NCI-H345 (cell line): ENCODE measurements at places on chromosomes 7 and 10.
A peak's percentile ranks its signal among the peaks of the same experiment; 100 is the strongest.

- DNase-seq = no peak
These were observed 359.1 kb upstream of the SEMA3A start for GRCh38 chr7:84553711-84554110.

DNA sequence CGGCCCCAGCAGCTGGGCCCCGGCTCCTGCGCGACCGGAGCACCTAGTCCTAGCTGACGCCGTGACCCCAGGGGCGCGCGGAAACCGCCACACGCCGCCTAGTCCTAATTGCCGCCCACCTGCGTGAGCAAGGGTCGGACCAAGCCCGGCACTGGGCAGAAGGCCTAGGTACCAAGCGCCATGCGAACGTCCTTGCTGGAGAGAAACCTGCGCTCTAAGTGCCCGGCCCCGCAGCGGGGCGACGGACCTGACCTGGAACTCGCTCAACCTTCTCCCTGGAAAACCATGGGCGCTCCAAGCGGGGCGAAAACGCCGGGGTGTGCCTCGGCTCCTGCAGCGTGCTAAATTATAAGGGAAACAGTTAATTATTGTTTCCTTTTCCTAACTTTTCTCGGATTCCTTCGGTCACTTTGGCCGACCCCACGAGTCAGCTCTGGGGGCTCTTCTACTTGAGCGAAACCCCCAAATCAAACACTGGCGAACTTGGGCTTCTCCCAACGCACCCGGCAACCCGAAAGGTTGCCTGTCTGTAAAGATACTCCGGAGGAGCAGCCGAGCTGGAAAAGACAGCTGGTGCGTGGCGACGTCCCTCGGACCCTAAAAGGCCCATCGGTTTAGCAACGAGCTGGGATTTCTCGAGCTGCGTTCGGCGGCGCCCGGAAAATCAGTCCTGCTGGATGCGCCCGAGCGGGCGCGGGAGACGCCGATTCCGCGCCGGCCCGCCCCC lies 5.3 kb upstream of the EBF3 start:
- DNase-seq = no peak

DNA sequence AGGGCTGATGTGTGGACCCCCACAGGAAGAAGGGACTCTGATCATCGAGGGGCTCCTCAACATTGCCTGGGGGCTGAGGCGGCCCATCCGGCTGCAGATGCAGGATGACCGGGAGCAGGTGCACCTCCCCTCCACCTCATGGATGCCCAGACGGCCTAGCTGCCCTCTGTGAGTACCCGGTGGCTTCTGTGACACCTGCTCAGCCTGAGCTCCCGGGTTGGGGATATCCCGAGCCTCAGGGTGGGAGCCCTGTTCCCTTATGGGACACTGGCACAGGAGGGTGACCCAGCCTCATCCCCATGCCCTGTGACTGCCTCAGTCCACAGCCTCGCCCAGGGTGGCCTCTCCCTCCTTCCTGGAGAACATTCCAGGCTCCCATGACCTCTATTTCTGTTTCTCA lies 3.9 kb upstream of the DEPP1 start:
- DNase-seq = no peak

GRCh38 chr10:28680358-28680752 lies 3.0 kb downstream of the BAMBI start:
- no peak for DNase-seq

DNA sequence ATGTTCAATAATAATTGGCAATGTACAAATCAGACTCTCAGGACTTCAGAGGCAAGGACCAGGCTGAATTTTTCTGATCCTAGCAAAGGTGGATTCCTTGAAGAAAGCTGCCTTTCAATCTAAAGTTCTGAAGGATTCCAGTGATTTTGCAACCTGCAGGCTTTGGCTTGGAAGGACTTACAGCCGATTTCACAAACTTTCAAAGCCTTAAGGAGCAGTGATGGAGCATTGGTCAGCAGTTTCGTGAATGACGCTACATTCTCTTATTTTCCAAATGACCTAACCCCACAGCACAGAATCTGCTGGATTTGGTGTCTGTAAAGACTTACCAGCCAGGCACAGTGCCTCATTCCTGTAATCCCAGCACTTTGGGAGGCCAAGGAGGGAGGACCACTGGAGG lies 167.5 kb downstream of the ARHGAP12 start:
- DNase-seq = no peak

- no peak for DNase-seq
These were observed 40.6 kb upstream of the RBAK start for GRCh38 chr7:5005066-5005465.

- DNase-seq = no peak
These were observed 1.2 kb upstream of the AKR1E2 start for GRCh38 chr10:4824791-4825310.

DNA sequence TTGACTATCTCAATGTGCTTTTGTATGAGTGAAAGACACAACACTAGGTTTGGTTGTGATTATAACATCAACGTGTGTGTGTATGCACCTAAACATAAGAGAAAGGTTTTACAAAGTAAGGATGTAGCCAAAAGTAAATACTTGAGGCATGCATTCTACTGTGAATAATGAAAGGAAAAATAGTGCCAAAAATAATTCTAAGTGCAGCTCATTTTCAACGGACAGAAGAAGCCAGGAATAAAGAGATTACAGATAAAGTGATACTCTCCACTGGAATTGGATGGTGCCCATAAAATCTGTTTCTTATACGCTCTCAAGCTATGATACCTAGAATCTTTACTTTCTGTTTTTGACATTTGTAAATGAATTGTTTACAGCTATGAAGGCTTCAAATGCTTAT lies 135.0 kb upstream of the TMEM72 start:
- no peak for DNase-seq

GRCh38 chr10:78578929-78579328 lies 489.8 kb upstream of the ZMIZ1 start:
- peak; percentile 21 for DNase-seq

DNA sequence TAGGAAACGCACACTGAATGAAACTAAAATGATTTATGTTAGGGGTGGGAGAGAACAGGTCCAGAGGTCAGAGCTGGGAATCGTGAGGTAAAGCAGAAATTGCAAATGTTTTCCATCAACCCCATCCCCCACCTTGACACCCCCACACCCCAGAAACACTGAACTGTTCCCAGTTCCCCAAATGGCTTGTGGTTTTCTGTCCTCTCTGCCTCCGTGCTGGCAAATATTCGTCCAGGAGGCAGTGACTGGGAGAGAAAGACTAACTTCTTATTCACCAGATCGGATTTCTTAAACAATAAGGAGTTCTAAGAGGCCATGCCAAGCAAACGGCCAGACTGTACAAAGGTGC lies 730 bp upstream of the RASSF4 start:
- DNase-seq = no peak

DNA sequence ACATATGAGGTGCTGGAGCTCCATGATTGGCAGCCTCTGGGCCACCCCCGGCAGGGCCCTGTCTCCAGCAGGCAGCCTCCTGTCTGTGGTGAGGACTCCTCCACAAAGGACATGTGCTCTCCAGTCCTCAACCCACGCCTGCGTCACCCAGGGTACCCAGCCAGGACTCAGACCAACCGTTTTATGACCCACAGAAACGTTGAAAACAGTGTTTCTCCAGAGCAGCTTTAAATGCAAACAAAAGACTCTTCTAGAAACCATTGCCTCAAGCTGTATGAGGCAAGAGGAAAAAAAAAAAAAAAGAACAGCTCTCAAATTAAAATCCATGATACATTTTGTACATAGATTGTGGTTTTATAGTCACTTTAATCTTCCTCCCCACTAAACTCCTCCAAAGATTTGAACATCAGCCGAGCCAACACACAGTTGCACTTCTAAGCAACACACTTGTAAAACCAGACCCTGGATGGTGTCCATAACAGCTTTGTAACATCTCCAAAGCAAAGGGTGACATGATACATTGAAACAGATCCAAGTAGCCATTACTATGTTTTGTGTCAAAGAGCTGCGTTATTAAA lies 175.0 kb upstream of the LYZL2 start:
- no peak for DNase-seq

DNA sequence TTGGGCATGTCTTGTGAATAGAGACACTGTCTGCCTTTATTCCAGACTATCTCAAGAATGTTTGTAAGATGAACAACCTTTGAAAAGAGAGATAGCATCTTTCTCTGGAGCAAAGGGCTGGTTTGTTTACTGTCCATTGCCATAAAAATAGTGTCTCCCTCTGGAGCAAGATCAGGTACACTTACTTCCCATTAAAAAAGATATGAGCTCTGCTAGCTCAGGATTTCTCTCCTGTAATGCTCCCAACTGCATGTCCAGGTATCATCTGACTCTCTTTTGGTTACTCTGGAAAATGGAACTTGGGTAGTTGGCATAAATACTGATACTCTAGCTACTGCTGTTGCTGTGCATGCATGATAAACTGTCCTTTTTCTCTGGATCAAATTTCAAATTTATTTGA lies 381.1 kb downstream of the TFEC start:
- DNase-seq = no peak

- no peak for DNase-seq
These were observed 180.7 kb upstream of the PRSS1 start for GRCh38 chr7:142568435-142569097.

- peak; percentile 11 for DNase-seq
These were observed 283.9 kb downstream of the SDHAF3 start for GRCh38 chr7:97401398-97401797.

GRCh38 chr7:108210796-108211195 lies 80.6 kb upstream of the LAMB4 start:
- no peak for DNase-seq

- no peak for DNase-seq
These were observed 163.0 kb downstream of the FGFR2 start for GRCh38 chr10:121435099-121435875.

- no peak for DNase-seq
These were observed 108.4 kb upstream of the PALS2 start for GRCh38 chr7:24464861-24465260.

- DNase-seq = no peak
These were observed 41.9 kb downstream of the SPAM1 start for GRCh38 chr7:123966936-123967335.

- DNase-seq = no peak
These were observed 121.1 kb downstream of the VWC2 start for GRCh38 chr7:49894543-49894942.

DNA sequence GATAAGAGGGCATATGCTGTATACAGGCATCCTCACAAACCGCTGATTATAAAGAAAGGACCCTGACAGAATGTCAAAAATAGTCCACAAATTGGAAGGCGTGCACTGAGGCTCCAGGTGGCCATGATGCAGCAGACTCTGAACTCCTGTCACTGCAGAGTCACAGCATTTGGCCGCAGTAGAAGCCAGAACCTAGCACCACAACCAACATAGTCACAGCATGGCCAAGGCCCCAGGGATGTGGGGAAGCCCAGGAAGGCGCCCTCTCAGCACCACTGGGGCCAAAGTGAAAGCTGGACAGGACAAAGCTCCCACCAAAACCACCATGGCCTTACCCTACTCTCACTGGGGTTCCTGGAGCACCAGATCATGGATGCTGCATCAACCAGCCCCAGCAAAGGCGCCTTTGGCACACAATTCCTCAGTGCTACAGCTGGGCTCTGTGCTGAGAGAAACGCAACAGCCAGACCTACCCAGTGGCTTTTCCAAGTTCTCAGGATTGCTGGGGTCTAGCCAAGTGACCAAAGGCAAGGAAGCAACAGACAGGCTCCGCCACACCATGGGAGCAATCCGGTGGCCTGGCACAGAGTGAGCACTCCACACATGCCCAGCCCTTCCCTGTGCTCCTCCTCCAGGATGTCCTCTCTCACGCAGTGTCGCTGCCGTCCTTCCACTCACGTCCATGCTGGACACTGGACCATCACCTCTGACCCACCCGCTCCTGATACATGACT lies 60.2 kb downstream of the STK17A start:
- no peak for DNase-seq

GRCh38 chr10:54120806-54121205 lies 680.2 kb downstream of the PCDH15 start:
- DNase-seq = no peak

GRCh38 chr10:97238855-97239254 lies 53.1 kb upstream of the SLIT1 start:
- no peak for DNase-seq

DNA sequence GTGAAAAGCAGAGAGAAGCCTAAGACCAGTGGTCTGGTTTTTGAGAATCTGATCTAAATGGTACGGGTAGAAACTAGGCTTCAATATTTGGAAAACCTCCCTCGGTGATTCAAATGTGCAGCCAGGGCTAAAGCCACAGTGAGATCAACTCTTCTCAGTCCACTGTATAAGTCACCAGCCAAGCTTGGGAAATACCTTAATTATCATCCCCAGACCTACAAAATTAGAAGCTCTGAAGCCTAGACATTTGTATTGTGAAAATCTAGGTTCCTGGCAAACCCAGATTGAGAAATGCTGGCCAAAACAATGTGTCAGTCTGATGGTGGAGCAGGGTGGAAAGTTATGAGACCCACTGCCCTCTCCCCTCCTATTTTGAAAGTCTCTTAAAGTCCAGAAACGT lies 131.7 kb downstream of the DGKI start:
- DNase-seq = no peak

DNA sequence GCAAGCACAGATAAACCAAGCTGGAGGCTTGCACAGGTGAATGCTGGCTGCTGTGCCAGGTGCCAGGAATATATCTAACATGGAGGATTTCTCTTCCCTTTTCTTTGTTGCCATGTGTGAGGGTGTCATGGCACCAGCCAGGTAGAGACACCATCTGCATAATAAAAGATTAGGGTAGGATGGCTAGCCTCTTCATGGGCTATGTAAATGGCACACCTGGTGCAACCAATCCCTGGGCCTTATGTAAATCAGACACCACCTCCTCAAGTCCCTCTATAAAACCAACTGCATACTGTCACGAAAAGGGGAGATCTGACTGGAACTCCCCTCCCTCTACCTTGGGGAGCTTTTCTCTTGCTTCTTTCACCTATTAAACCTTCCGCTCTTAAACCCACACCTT lies 322.5 kb upstream of the POM121L12 start:
- DNase-seq = no peak

GRCh38 chr10:3812141-3812540 lies 27.1 kb upstream of the KLF6 start:
- no peak for DNase-seq

GRCh38 chr10:113132591-113133121 lies 182.6 kb downstream of the TCF7L2 start:
- no peak for DNase-seq

DNA sequence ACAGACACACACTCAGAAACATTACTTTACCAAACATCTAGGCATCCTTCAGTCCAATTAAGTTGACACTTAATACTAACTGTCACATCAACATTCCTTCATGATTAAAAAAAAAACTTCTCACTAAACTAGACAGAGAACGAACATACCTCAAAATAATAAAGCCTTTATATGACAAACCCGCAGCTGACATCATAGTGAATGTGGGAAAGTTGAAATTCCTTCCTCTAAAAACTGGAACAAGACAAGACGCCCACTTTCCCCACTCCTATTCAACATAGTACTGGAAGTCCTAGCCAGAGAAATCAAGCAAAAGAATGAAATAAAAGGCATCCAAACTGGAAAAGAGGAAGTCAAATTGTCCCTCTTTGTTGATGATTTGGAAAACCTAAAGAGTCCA lies 96.9 kb upstream of the PPP1R9A start:
- no peak for DNase-seq

GRCh38 chr7:125154930-125155329 lies 225.3 kb upstream of the POT1 start:
- no peak for DNase-seq

GRCh38 chr7:1800902-1801301 lies 130.8 kb downstream of the ELFN1 start:
- no peak for DNase-seq

- no peak for DNase-seq
These were observed 62.0 kb downstream of the PAX2 start for GRCh38 chr10:100807241-100807951.
